Activated CD8-positive, alpha-beta memory T cell treated with anti-CD3 and anti-CD28 coated beads for 4 hours (primary cell): ENCODE measurements at places on chromosomes 13 and 19.

DNA sequence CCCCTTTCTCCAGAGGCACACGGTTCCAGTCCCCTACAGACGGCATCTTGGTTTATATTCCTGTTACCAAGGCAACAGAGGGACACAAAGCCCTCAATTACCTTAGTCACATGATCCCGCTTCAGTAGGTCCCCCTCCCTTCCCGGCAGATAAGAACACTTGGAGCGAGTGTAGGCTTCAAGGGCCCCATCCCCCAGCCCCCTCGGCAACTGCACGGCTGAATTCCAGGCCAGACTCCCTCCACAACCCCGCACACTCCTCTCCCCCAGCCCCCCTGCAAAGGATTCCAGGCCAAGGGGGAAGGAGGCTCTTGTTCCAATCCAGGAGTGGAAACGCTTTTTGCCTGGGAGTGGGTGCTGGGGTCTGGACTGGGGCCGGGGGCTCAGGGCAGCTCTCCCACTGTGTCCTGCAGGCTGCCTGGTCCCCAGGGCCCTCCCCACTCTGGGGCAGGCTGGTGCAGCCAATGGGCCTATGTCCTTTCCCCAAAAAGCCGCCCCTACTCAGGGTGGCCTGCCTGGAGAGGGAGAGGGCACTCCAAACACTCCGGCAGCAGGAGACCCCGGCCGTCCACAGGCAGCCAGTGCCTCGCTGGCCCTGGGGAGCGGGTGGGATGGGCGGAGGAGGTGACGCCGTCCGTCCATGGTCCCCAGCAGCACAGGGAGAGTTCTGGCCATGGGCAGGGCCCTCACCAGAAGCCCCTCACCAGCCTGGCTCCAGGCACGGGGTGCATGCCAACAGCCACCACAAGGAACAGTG lies 62.6 kb downstream of the MLLT1 start:
- no peak for DNase-seq

GRCh38 chr13:35349052-35349451 lies 127.4 kb downstream of the MAB21L1 start:
- DNase-seq: no peak

DNA sequence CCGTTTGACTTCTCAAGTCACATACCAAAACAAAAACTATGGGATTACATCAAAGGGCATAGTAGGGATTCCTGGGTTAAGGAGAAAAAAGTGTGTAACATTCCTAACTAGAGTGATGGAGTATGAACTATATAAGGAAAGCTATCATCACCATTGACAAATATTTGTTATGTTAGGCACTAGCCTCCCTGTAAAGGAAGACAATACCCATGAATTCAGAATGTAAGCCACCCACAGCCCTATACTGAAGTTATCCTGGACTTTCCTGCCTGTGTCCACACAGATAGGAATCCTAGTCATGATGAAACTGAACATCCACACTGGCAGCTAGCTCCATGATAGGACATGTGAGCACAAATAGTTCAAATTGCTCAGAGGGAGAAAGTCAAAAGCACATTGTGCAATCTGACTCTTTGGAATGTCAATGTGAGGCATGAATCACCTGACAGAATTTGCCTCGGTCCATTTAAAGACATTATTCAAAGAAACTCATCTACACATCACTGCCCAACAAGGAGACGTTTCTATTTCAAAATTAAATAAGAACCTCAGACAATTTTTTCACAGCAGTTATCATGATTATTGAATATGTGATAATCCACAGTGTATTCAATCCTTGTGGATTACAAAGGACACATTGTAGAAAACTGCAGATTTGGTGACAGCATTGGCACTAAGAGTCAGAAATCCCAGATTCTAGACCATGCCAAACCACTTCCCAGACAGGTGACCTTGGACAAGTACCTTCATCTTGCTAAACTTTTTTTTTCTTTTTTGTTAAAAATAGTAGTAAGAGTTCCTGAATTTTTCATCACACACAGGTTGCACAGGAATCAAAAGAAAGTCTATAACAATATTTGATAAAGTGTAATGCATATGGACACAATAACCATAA lies 529.3 kb downstream of the IRS2 start:
- no peak for DNase-seq

DNA sequence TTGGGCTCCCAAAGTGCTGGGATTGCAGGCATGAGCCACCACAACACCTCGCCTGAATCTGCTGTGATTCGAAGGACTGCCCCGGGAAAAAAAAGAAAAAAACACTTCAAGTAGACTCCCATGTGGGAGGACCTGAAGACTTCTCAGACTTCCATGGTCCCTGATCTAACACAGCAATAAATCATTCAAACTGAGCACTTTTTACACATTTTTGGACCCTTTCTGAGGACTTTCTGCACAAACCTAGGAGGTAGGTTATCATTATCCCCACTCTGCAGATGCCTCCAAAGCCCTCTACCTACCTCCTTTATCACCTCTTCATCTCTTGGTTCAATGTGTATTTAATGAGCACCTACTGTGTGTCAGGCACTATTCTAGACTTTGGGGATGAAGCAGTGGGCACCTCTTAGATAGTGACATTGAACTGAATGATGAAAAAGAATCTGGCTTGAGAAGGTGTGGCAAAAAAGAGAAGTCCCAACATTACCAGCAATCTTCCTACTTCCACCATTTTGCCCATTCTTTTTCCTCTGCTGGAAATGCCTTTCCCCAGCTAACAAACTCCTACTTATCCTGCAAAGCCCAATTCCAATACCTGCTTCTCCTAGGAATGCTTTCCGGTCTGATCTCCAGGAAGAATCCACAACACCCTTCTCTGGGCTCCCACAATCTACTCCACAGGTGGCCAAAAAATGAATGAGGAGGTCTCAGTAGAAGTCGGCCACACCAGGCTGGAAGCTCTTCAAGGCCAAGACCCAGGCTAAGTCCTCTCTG lies 1.6 kb upstream of the CLPP start:
- no peak for DNase-seq

GRCh38 chr13:44257796-44258195 lies 115.8 kb upstream of the SERP2 start:
- no peak for DNase-seq

- no peak for DNase-seq
These were observed 462.7 kb downstream of the GPC6 start for GRCh38 chr13:93689333-93689732.

DNA sequence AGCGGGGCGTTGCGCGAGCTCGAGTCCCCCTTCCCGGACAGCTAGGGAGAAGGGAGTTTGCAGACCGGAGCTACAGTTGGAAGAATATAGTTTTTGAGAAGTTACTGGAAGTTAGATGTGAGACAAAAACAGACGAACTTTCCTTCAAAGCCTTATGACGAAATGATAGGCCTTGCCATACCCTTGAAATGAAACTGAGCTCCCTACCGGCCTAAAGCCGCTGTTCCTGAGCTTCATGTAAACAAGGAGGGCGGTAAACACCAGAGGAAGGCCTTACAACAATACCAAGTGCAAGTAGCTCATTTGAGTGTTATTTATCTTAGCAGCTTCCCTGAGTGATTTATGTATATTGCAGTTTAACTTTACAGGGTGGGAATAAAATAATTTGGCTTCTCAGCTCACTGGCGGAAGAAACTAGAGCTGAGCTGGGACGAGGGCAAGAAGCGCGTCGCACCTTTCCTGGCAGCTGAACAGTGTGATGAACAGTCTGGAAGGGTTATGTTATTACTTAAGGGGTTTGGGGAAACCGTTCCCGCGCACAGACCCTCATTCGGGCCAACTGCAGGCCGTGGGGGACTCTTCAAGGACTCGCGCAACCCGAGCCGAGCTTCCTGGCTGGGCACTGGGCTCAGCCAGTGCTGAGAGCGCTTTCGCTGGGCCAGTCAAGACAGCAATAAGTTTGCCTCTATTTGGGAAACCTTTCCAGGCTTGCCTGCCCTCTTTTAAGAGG lies 111.2 kb downstream of the KCNRG start:
- DNase-seq: no peak

DNA sequence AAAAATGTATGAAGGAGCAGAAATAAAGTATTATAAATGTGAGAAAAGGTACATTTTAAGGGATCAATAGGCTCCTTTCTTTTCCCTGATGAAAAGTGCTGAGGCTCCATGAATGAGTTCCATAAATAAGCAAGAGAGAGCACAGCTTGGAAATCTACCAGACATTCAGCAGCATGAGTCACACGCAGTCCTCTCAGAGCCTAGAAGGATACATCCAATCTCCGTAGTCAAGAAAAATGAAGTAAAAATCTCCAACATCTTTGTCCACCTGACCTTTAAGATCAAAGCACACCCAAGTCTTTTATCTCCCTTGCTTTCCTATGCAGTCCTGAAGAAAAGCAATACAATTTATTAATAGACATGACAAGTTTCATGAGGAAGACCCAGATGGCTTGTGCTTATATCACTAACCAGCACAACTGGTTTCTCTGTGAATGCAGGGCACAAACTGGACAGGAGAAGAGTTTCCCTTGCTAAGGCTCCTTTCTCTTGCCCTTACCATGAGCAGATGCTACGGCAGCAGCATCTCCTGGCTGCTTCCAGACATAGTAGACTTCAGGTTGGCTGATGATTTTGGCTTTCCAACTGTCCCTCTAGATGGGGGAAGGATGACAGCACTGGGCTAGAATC lies 730.8 kb downstream of the EFNB2 start:
- no peak for DNase-seq

GRCh38 chr13:100823448-100823847 lies 148.9 kb upstream of the TMTC4 start:
- DNase-seq: no peak

DNA sequence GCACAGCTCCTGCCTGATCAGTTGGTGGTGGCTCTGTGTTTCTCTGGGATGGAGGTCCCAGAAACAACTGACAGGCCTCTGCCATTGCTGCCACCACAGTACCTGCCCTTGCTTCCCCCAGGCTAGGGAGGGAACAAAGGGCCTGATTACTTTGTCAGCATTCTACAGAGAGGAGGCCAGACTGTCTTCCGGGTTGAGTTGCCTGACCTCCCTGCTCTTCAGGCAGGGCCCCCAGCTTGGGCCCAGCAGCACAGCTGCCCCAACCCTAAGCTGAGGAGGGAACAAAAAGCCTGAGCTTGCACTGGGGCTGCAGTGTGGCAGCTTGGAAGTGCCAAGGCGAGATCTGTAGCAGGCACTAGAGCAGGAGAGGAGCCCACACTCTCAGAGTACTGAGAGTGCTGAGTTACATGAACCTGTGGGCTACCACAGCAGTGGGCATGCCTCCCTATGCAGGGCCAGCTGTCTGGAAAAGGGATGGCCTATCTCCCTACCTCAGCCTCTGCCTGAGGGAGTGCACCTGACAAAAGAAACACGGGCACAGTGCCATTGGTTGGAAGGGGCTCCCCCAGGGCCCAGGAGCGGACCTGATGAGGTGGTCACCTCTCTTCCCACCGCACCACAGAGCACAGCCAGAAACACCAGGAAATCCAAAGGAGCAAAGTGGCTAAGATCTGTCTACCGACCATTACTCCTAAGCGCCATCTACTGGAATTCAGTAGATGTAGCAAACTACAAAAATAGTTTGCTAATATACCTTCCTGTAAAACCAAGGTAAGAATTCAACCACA lies 24.4 kb downstream of the SLC25A15 start:
- DNase-seq: no peak

DNA sequence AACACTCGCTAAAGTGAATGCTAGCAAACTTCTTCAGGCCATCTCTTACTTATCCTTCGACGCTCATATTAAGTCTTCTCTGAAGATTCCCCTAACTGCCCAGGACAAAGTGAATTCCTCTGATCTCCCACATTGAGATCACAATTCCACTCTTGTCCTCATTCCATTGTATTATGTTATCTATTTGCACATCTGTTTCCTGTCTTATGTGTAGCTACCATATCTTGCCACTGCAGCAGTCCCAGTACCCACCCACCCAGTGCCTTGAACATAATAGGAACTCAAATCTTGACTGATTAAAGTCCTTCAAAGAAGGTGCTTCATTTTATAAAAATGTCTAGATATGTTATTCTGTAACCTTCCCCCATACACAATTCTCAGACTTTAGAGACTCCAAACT lies 702.3 kb downstream of the DIAPH3 start:
- no peak for DNase-seq

DNA sequence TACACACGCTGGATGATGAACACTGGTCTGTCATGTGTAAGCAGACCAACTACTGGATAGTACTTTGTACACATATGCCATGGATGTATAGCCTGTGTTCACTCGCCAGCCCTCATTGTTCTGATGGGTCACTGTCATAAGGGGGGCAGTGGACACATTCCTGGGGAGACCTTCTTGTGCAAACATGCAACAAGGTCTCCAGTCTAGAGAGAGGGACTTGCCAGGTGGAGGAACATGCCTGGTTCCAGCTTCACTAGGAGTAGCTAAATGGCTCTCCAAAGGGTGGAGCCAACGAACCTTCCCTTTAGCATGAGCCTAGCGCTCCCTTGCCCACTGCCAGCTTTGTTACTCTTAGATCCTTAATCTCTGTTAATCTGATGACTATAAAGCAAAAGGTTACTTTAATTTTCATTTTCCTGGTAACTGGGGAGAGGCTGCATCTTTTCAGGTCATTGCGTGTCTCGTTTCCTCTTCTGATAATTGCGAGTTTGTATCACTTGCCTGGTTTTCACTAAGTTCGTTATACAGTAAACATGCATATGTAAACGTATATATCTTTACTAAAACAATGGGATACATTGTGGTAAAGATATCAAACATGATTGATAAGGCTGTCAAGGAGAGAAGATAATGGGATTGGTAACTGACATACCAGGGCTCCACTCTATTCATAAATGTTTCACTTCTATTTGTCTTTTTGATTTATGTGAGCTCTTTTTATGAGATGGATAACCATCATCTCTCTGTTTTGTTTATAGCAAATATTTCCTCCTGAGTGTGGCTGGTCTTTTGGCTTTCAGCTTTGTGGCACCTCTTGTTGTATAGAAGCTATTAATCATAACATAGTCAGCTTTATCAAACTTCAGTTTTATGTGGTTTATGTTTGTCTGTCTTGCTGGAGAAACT lies 235.2 kb upstream of the SGCG start:
- DNase-seq: no peak

DNA sequence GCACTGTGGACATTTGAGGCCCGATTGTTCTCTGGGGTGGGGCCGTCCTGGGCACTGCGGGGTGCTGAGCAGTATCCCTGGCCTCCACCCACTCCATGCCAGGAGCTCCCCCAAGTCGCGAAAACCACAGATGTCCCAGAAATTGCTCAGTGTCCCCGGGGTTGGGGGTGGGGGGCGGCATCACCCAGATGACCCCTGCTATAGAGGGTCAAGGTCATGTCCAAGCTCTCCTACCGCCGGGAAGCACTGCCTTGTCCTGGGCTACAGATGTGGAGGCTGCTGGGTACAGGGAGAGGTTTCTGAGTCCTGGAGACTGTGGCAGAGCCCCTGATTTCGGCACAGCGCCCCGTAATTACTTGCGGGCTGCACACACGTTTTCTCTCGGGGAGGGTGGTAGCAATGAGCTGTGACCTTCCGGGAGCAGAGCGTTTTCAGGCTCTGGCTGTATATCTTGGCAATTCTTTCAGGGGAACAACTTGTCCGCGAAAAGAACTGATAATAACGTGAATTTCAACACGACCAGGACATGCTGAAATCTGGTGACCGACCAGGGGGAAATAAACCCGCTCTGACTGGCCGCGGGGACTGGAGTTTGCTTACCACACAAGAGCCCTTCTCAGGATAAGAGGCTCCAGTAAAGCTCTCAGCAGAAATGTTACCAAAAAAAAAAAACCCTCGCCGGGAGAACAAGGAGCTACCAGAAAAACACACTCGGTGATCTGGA lies 68.1 kb downstream of the GNG7 start:
- DNase-seq: no peak
